ENCODE measurements at places on chromosomes 12 and 14.

- no peak for DNase-seq
These were observed 2.5 kb upstream of the CTSG start for GRCh38 chr14:24578558-24578957.

- DNase-seq, result peak; percentile 39
These were observed 7.0 kb downstream of the PYGL start for GRCh38 chr14:50937325-50937724.

DNA sequence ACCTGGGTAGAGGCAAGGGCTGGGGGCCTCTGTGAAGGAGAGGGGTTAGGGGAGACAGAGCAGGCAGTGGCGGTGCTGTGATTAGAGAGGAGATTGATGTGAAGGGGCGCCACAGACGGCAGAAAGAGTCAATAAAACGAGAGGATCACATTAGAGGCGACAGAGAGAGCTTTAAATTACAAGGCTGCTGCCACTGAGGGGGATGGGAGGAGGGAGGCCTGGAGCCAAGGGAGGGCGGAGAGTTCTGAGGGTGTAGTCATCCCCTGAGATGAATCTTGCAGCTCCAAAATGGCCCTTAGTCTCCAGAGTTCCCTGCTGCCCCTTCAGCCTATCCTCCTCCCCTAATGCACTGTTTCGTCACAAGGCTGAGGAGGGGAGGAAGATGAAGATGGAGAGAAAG is 12.8 kb downstream of the ZFHX2 start:
- peak; percentile 31 for DNase-seq

- peak; percentile 17 for DNase-seq
These were observed 486.2 kb downstream of the NELL2 start for GRCh38 chr12:44389896-44390295.

- peak; percentile 72 for DNase-seq
These were observed 29.8 kb upstream of the CDKN3 start for GRCh38 chr14:54366736-54367735.

GRCh38 chr14:33692762-33693161 is 258.1 kb downstream of the EGLN3 start:
- no peak for DNase-seq

GRCh38 chr12:112116232-112117060 is 7.9 kb upstream of the NAA25 start:
- peak; percentile 93 for DNase-seq

GRCh38 chr14:95519699-95520098 is 3.2 kb upstream of the SYNE3 start:
- DNase-seq, result peak; percentile 88

DNA sequence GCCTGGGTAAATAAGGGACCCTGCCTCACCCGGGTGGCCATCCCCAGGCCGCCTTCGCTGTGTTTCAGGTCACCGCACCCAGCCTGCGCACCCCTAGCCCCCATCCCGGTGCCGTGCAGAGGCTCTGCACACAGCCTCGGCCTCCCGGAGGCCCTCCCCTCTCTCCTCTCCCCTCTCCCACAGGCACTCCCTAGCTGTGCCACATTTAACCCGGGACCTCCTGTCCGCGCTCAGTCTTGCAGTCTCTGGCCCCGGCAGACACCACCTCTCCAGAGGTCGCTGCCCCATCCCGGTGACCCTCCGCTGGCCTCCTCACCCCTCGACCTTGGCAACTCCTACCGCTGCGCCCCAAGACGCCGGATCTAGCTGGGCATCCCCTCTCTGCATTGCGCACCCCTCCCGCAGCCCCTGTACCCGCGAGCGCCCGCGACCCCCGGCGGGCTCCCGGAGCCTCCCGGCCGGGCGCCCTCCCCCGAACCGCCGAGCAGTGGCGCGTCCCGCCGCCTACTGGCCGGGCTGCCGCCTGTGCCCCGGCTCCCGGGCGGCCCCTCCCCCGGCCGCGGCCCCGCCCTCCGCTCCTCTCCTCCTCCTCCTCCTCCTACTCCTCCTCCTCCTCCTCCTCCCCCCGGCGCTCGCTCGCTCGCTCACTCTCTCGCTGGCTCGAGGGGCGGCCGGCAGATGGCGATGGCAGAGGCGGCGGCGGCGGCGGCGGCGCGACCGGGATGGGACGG is 120.7 kb downstream of the AACS start:
- peak; percentile 92 for DNase-seq

GRCh38 chr12:93009533-93009932 is 80.4 kb upstream of the EEA1 start:
- no peak for DNase-seq

- no peak for DNase-seq
These were observed 83.8 kb downstream of the KCNMB4 start for GRCh38 chr12:70449753-70450341.

DNA sequence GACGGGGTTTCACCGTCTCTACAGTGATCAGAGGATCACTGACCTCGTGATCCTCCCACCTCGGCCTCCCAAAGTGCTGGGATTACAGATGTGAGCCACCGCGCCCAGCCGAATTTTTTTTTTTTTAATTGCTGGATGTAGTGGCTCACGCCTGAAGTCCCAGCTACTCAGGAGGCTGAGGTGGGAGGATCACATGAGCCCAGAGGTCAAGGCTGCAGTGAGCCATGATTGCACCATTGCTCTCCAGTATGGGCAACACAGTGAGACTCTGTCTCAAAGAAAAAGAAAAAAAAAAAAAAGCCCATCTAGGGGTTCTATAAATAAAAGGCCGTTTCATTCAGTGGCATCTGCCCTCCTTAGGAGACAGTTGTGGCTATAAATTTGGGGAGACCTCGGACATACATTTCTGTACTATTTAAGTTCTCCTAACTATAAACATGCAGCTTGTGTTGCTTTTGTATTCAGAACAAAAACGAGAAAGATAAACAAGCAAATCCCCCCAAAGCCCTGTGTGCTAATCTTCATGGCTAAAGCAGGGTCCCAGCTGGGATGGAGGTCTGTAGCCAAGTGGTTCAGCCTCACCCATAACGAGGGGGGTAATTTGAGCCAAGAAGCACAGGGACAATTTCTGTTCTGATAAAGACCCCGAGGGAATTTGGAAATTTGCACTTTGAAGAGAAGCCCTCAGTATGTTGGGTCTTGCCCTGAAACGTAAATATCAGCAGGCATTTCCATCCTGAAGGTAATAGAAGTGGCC is 35.0 kb upstream of the BCL7A start:
- DNase-seq, result no peak

GRCh38 chr14:25001156-25001555 is 48.8 kb downstream of the STXBP6 start:
- DNase-seq, result peak; percentile 13

GRCh38 chr12:53585448-53586125 is 40.6 kb downstream of the ATF7 start:
- no peak for DNase-seq

GRCh38 chr12:5898874-5899273 is 46.2 kb downstream of the ANO2 start:
- DNase-seq, result no peak

- no peak for DNase-seq
These were observed 129.5 kb downstream of the STXBP6 start for GRCh38 chr14:24920265-24921075.

GRCh38 chr14:93146119-93146518 is 30.4 kb upstream of the ITPK1 start:
- DNase-seq, result peak; percentile 45

- DNase-seq, result peak; percentile 52
These were observed 413.8 kb upstream of the SOX5 start for GRCh38 chr12:24363177-24363754.

GRCh38 chr14:67881225-67881624 is 61.6 kb downstream of the RAD51B start:
- no peak for DNase-seq

- DNase-seq, result no peak
These were observed 1.9 kb downstream of the RASAL1 start for GRCh38 chr12:113133666-113134065.

DNA sequence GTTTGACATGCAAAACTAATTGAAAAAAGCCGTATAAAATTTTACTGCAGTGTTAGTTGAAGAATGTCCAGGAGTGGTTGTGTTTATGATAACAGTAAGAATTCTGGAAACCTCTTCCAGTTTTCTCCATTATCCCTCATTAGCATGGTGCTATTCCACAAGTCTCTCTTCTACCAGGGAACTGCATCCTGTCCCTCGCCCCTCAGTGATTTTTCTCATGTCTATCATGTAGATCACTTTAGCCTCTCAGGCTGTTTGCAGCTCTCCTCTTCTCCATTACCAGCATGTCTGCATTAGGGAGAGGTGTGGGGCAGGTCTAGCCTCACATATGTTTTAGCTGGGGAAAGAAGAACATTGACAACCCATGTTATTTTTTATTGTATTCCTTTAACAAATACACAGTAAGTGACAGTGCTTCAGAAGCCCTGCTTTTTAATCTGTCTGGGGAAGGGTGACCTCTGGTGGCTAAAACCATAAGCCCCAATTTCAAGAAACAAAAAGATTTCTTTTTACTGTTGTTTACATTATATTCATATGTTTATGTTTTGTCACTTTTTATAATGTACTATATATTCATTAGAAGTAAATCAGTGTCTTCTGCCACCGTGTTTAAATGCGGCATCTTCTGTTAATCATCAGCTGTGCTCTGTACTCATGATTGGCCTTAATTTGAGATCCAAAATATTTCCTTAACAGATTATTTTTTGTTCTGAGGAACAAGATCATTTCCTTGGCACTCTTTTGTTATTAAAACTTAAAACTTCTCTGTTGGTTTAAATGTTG is 70.7 kb downstream of the RASSF8 start:
- DNase-seq, result peak; percentile 56

DNA sequence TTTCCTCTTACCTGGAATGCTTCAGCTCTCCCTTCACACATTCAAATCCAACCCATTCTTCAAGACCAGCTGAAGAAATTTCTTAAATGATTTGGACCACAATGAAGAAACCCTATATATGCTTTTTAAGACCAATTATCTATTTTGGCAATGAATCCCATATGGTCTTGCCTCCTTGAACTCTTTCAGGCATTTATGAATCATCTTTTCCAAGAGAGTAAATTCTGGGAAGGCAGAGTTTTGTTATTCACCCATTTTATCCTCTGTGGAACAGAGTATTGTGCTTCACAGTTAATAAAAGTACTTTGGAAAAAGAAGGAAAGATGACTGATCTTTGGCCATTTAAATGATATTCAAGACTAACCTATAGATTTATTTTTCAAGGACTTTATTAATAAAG is 14.0 kb downstream of the GIT2 start:
- DNase-seq, result no peak

DNA sequence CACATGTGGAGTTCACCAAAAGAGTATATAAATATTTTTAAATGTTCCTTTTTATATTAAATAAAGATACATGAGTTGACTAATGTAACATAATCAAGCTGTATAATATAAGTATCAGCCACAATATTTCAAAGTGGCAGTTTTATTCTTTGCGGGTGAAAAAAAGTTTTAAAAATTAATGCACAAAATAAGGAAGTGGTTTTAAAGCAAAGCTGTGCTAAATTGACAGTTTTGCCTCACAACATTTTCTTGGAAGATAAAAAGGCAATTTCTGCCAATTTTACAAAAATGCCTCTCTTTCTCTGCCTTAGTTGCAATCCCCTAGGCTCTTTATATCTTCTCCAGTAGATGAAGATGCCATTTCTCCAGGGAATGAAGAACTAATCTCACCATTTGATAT is 719.1 kb downstream of the C12orf50 start:
- DNase-seq, result no peak

DNA sequence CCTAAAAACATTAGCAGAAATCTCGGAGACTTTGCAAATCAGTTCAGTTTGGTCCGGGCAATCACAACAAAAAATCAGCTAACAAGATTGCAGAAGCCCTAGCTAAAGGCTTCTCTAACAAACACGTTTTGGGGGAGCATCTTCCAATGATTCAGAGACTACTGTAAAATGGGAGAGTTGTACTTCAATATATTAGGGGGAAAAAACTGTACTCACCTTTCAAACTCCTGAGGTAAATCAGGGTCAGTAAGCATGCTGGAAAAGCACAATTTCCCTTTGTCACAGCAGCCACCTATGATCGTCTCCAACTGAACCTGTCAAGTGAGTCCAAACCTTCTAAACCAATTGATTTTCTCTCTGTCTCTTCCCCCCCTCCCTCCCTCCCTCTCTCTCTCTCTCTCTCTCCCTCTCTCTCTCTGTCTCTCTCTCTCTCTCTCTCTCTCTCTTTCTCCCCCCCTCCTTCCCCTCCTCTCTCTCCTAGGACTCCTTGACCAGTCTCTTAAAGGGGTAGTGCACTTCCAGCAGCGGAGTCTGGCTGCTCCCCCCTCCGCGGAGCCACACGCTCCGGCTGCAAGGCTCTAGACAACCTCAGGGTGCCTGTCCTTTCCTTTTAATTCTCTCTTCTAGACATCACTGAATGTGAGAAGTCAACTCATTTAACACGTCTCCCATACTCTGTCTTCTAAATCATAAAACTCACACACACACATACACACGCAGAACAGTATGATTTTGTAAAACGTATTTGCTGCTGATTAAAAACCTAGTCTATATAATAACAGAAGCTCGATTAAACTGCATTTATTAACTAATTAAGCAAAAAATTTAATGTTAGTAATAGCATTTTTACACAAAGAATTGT is at the start of gene SOX5:
SOX5 (minus strand) TSS at position 323 of the 862 bp plus-strand sequence; CDS start at position 254, 69 bp downstream.
- peak; percentile 57 for DNase-seq

- no peak for DNase-seq
These were observed 18.3 kb downstream of the KCTD10 start for GRCh38 chr12:109458771-109459208.

GRCh38 chr12:116384175-116384574 is 106.7 kb upstream of the MED13L start:
- DNase-seq, result no peak

DNA sequence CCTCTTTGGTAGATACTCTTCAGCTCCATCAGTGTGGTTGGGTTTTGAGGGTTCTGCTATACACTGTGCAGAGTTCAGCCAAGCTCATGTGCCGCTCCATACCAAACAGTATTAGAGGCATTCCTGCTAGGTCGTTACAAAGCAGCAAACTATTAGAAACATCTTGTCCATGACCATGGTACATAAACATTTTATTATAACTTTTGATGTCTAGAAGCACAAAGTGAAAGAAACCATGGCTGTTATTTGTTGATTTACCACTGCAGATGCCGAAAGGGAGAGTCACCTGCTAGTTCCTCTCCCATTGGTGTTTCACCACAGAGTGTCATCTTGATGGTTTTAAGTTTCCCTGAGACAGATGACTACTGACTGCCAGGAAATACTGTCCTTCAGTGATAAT is 242.0 kb downstream of the ADAMTS20 start:
- no peak for DNase-seq

DNA sequence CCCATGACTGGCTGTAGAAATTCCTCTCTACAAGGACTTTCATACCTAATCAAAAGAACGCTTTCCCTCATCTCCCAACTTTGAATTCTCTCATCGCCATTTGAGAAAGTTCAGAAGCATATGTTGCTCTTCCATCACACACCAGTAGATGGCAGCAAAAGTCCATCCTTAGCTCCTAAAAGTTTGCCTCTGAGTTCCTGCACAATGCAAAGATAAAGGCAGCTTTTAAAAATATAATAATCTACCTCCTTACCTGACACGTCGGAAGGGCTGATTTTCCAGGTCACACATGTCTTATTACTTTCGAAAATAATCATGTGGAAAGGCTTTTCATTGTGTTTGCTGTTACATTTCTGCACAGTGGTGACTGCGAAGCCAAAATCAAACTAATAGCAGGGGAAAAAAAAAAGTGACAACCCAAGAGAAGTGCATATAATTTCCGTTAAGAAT is 456.7 kb upstream of the SEL1L start:
- DNase-seq, result peak; percentile 61

Data from A673 (cell line).